Left renal pelvis (tissue), 4 donors: ENCODE measurements at places on chromosomes 16 and 17. TPM values are rescaled to one million over a fixed set of nuclear protein-coding genes. Genes with fewer than 3 reads are reported as not detected.

NBR1 gene
- polyA plus RNA-seq = 160 TPM

GRCh38 chr16:66604376-66605176 lies at the start of gene CMTM3:
Gene CMTM3, plus strand, starts transcription at chr16:66604704. Its CDS starts 102 bp downstream, at chr16:66604806.
- DNase-seq = peak; percentile 48

CENPX gene
- polyA plus RNA-seq = 35.6 TPM

DNA sequence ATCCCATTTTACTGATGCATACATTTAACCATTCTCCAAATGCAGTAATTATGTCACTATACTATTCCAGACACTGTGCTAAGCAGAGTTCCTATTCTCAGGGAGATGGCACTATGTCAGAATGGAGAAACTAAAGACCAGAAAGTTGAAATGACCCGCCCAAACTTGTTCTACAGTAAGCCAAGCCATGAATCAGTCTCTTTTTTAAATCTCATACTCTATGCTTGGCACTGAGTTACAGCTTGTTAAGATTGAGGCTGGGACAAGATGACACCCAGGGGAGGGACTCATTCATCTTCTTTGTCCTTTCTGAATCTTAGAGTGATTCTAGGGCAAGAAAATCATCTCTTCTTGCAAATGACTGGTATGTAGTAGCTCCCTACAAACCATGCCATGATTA lies 247.0 kb upstream of the CCL2 start:
- DNase-seq = no peak

DNA sequence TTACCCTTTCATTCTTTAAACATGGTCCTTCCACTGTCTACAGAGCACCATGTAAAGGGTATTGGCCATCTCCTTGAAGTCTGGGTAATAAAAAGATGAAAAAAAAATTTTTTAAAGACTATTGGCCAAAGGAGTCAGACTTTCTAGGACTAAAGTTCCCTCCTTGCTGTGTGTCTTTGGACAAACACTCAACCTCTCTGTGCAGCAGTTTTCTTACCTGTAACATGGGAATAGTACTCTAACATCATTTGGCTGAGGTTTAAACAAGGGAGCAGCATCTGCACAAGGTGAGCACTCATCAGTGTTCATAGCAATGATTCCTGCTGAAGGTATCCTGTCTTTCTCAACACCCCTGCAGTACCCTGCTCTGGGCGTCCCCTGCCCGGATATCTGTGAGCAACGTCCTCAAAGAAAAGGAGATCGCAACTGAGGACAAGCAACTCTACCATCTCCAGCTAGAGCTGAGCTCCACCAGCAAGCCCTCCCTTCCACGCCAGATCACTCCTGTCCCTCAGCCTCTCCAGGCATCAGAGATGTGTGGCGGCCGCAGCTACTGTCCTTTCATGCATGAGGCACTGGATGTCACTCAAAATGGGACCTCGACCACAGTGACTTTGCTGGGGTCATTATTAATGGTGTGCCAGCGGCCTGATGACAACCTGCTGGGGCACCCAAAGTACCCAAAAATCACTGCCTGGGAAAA lies 29.5 kb upstream of the RPH3AL start:
- no peak for DNase-seq

SYNRG gene
- polyA plus RNA-seq = 47.8 TPM

- no peak for DNase-seq
These were observed 24.8 kb downstream of the ITPRIPL2 start for GRCh38 chr16:19138601-19139000.

GRCh38 chr16:4564661-4565267 lies 8.6 kb downstream of the C16orf96 start:
- DNase-seq = no peak

VPS35L gene
- 62.7 TPM for polyA plus RNA-seq

DNA sequence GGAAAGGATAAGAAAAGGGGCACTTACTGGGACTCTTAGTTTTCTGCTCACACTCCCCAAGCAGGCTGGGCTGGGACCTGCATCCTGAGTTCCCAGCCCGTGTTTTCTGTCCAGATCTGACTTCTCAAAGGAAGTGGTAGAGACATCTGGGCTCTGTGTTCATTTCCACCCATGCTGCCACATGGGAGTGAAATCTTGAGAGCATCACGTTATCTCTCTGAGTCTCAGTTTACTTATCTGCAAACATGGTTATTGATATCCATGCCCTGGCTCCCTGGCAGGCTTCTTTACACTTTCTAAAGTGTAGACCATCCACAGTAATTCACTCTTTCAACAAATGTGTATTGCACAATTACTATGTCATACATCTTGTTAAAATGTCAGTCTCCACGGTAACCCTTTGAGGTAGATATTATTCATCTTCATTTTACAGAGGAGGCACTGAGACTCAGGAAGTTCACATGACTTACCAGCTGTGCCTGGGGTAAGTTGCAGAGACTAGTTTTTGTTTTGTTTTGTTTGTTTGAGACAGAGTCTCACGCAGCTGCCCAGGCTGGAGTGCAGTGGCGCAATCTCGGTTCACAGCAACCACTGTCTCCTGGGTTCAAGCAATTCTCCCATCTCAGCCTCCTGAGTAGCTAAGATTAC lies 3.4 kb downstream of the ZNF688 start:
- DNase-seq = no peak

CCL18 gene
- not detected for polyA plus RNA-seq

TBC1D3 gene
- polyA plus RNA-seq = not detected
